Right lung (tissue), 10 donors: ENCODE measurements at places on chromosomes 11 and 22. TPM values are rescaled to one million over a fixed set of nuclear protein-coding genes. Genes with fewer than 3 reads are reported as not detected.

The TTC36 gene
- 1.2 TPM for polyA plus RNA-seq

DNA sequence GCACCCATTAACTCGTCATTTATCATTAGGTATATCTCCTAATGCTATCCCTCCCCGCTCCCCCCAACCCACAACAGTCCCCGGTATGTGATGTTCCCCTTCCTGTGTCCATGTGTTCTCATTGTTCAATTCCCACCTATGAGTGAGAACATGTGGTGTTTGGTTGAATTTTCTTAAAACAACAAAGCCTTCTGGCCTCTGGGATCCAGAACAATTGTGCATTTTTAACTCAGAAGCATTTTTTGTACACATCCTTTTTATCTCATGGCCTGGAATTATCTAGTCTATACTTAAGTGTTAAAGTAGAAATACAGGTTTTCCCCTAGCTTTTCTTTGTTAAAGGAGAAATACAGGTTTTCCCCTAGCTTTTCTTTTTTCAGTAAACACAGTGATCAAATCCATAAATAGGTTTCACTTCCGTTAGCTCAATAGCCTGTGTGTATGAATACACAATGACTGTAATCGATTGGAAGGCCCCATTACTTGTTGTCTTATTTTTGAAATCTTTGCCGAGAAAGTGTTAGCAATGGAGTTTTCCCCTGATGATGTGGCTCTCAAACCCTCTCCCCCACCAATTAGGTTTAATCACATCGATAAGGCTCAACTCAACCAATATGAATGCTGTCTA is 125.6 kb upstream of the PITPNB start:
- DNase-seq, result no peak

GRCh38 chr11:65225279-65226102 is 36.3 kb upstream of the POLA2 start:
- DNase-seq, result no peak

The CABP7 gene
- 0.10 TPM for polyA plus RNA-seq

The P2RX3 gene
- 0.28 TPM for polyA plus RNA-seq

- DNase-seq, result no peak
These were observed 573.6 kb downstream of the JRKL start for GRCh38 chr11:96963375-96963774.
